ENCODE measurements at places on chromosomes 5 and 9. TPM values are rescaled to one million over a fixed set of nuclear protein-coding genes. Genes with fewer than 3 reads are reported as not detected.

DNA sequence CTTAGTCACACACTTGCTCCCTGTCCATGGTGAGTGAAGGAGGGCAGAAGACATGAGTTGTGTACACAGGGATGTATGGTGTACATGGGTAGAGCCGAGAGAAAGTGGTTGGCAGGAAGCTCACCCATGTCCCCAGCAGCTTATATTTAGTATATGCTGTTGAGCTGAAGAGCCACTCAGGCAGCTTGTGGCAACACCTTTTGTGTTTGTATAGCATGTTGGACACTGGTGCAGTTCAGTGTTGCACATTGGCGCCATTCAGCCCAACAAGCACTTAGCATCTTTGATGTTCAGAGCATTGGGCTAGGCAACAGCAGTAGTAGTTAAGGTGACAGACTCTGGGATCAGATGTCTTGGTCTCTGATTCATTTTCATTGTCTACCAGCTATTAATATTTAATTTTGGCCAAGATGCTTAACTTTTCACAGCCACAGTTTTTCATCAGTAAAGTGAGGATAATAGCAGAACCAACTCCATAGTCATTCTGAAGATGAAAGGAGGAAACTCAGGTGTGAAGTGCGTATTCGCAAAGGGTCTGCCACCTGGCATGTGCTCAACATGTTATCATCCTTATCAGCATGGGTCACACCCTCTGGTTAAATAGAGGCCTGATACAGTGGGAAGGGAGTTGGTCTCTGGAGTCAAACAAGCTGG lies 184.8 kb downstream of the NR3C1 start:
- DNase-seq = no peak
- H3K4me1 ChIP-seq = peaks cover 26% of the 10 kb centered on the region
- no peaks in the 10 kb centered on the region for H3K27me3 ChIP-seq
- H3K4me3 ChIP-seq = no peak overlapping the region

DNA sequence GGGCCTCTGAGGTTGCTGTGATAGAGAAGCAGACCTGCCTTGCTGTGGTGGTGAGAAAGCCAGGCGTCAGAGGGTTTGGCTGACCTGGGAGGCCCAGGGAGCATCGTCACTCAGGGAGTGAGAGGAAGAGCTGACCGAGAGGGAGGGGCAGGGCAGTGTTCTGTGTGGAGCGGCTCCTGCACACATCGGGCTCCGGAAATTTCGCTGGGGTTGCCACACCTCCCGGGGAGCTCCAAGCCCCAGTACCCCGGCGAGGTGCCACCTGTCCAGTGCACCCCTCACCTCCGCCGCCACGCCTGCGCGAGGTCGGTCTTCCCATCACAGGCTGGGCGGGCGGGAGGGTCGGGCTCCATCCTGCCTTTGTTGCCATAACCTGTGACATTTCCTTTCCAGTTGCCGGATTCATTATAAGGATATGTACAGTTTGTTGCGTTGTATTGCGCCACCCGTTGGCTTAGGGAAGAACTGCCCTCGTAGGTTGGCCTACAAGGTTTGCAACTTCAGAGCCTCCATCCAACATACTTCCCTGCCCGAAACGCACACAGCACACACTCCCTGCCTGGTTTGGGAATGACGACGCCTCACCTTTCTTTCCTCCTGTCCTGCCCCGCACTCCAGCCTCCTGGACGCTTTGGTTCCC lies 223.2 kb downstream of the CACNA1B start:
- H3K4me3 ChIP-seq = no peak overlapping the region
- peaks cover 13% of the 10 kb centered on the region for H3K27me3 ChIP-seq
- no peak for DNase-seq
- H3K4me1 ChIP-seq = no peaks in the 10 kb centered on the region

The CCDC180 gene
- total RNA-seq = 1.5 TPM

GRCh38 chr5:34411470-34412346 lies 244.4 kb upstream of the RAI14 start:
- no peak overlapping the region for H3K27ac ChIP-seq
- DNase-seq = no peak
- H3K4me3 ChIP-seq = no peak overlapping the region
- H3K4me1 ChIP-seq = no peaks in the 10 kb centered on the region

The GPR151 gene
- not detected for total RNA-seq

The C9orf152 gene
- 0.67 TPM for total RNA-seq

The NSA2 gene
- 157 TPM for total RNA-seq

DNA sequence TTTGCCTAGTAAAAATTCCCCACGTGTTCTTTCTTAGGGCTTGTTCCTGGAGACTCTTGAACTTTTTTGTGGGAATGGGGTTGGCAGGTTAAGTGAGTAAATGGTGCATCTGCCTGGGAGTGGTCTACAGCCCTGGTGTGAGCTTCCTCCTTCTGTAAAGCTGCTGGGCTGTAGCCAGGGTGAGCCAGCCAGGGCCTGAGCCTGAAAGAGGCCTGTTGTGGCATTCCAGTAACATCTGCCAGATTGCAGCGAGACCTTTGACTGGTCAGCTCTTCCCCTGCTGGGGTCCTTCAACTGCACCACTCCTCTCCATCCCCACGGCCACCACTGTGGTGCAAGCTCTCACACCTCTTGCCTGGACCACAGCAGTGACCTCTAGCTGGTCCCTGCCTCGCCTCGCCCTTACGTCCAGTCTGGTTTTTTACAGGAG lies 47.5 kb downstream of the SLC22A5 start:
- peaks cover 44% of the 10 kb centered on the region for H3K4me1 ChIP-seq
- no peak overlapping the region for H3K4me3 ChIP-seq
- DNase-seq = no peak
- H3K27me3 ChIP-seq = no peaks in the 10 kb centered on the region
- H3K27ac ChIP-seq = no peak overlapping the region

The SPINK6 gene
- not detected for total RNA-seq

DNA sequence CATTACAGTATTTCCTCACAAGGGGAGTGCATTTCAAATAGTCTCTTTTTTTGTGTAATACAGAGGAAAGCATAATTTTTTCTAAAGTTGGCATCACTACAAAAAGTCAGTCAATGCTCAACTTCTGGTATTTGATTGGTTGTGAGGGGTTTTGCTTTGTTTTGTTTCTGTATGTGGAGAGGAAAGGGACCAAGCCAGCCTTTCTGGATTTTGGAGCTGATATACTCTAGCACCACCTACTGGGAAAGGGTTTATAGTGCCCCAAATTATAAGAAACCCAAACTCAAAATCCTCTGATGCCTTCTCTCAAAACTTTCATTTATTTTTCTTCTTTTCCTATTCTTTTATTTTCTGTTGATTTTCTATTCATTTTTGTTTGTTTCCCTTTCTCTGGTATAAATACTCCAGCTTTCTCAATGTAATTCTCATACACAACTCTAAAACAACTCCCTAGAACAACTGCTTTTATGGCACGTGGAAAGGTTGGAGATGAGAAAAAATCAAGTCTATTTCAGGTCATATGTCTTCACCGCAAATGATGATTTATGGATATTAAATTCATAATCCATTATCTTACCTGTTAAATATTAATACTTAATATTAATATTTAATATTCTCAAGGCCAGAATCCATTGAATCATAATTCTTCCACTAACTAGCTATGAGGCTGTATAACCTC lies 69.5 kb upstream of the ANXA1 start:
- no peak overlapping the region for H3K4me3 ChIP-seq
- no peak overlapping the region for H3K27ac ChIP-seq
- peaks cover 6% of the 10 kb centered on the region for H3K4me1 ChIP-seq
- no peaks in the 10 kb centered on the region for H3K36me3 ChIP-seq
- 0 out of 3 replicates have a peak, but pooled peaks cover 3% of the 10 kb centered on the region for H3K27me3 ChIP-seq

- no peak overlapping the region for H3K27ac ChIP-seq
- no peaks in the 10 kb centered on the region for H3K27me3 ChIP-seq
- no peak overlapping the region for H3K4me3 ChIP-seq
- no peak for DNase-seq
Observed at GRCh38 chr5:67515020-67515689, 318.6 kb upstream of the CD180 start.

DNA sequence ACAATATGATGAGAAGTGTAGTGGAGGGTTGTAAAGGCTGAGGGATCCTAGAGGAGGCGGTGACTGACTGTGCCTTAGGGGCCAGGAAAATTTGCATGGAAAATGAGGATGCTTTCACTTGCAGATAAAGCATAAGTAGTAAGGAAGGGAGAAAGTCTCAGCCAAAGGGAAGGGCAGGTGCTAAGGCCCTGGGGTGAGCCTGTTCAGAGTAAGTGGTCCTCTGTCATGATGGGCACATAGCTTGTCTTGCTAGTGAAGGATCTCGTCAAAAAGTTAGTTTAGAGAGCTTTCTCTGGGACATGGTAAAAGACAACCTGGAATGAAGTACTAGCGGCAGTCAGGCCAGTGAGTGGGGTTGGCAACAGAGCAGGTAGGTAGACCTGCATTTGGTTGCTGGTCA lies 75.4 kb upstream of the CPLX2 start:
- H3K36me3 ChIP-seq = no peaks in the 10 kb centered on the region
- no peak for DNase-seq
- H3K27me3 ChIP-seq = no peaks in the 10 kb centered on the region
- H3K27ac ChIP-seq = no peak overlapping the region
- H3K4me3 ChIP-seq = no peak overlapping the region
- peaks cover 18% of the 10 kb centered on the region for H3K4me1 ChIP-seq

GRCh38 chr5:34525761-34526160 lies 130.4 kb upstream of the RAI14 start:
- no peak overlapping the region for H3K4me3 ChIP-seq
- H3K36me3 ChIP-seq = no peaks in the 10 kb centered on the region
- DNase-seq = no peak
- peaks cover 21% of the 10 kb centered on the region for H3K4me1 ChIP-seq
- no peaks in the 10 kb centered on the region for H3K27me3 ChIP-seq

DNA sequence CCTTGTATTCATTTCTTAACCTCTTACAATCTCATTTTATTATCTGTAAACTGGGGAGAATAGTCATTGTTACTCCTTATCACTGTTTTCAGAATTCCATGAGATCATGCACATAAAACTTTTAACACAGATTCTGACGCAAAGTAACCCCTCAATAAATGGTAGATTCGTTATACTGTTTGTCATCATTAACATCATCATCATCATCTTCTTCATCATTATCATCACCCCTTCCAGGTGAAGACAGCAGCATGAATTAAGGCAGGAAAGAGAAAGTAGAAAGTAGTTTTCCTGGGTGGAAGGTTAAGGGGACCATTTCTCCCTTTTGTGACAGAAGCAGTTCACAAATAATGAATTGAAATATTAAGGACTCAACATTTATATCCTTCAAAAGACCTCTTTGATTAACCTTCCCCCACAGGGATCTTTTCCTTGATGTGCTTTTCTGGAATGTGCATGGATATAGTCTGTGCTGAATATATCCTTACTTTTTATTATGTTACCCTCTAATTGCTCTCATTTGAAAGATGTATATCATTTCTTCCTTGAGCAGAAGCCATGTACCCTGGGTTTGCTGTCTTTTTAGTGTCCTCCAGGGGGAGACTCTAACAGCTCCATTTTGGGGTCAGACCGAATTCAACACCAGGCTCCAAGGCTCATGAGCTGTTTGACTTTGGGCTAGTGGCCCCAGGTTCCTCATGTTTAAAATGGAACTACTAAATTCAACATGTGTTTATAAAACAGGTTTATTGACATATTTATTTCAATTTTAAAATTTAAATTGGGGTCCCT lies 1029.9 kb upstream of the WWC1 start:
- H3K27ac ChIP-seq = no peak overlapping the region
- no peaks in the 10 kb centered on the region for H3K36me3 ChIP-seq
- no peaks in the 10 kb centered on the region for H3K27me3 ChIP-seq

The ROPN1L gene
- not detected for total RNA-seq

- no peak overlapping the region for H3K27ac ChIP-seq
- no peaks in the 10 kb centered on the region for H3K36me3 ChIP-seq
- no peak overlapping the region for H3K4me3 ChIP-seq
- H3K27me3 ChIP-seq = no peaks in the 10 kb centered on the region
- peaks cover 49% of the 10 kb centered on the region for H3K4me1 ChIP-seq
Observed at GRCh38 chr9:5884191-5884590, 6.5 kb upstream of the MLANA start.

GRCh38 chr5:67194166-67194565 lies 2.4 kb downstream of the CD180 start:
- no peaks in the 10 kb centered on the region for H3K36me3 ChIP-seq
- no peak overlapping the region for H3K4me3 ChIP-seq
- no peaks in the 10 kb centered on the region for H3K27me3 ChIP-seq
- DNase-seq = no peak
